B cell (primary cell): ENCODE measurements at places on chromosomes 5 and 9.

- no peak for DNase-seq
These were observed 172.7 kb upstream of the KLF9 start for GRCh38 chr9:70587201-70587600.

DNA sequence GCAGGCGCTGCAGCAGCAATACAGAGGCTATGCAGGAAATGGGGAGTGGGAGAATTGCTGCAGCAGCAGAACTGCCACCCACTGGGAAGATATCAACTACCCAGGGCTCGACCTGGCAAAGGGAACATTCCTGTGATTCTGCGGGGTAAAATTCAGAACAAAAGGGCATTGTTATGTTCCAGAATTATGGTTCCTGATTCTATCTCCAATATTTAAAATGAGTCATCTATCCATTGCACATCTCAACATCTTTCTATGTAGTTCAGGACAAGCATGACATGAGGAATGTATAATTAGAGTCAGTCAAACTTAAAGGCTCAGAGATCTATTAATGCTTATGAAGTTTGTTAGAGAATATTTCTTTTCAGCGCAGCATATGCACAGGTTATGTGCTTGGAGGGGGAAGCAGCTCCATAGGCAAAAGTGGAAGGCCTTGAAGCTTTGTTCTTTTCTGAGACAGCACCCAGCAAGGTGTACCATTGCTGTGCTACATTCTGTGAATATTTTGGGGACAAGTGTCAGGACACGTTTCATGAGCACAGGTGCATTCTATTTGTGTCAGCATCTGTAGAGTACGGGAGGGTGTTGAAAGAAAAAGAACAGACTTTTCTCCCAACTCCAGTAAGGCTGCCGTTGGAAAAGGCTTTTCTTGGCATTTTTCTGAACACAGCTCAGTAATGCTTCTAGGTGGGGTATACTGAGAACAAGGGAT lies 395.6 kb upstream of the MPDZ start:
- DNase-seq = no peak

DNA sequence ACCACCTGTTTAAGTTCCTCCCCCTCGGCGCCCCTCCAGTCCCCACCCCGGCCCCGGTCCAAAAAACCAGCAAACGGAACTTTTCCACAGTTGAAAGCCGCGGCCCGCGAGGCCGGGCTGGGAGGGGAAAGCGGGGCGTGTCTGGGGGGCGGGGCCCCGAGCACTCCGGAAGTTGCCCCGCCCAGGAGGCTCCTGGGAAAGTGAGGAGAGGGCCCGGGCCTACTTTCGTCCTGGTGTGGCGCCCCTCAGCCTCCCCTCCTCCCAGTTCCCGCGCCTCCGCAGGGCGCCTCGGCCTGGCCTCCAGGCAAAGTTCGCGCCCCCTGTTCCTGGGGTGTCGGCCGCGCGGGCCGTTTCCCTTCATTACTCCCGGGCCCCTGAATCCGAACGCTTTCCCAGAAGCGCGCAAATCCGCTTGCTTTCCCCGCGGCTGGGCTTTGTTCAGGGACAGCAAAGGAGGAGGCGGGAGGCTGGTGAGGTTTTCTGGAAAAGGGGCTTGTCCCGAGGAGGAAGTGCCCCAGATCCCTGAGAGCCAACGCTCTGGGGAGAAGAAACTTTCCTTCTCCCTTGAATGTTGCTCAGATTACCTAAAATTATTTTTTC lies 4.5 kb upstream of the DMRT3 start:
- no peak for DNase-seq

- DNase-seq = no peak
These were observed 184.9 kb downstream of the ZSWIM6 start for GRCh38 chr5:61516946-61517345.

- DNase-seq = no peak
These were observed 716 bp upstream of the OTULIN start for GRCh38 chr5:14663734-14664269.
